ENCODE measurements at places on chromosomes 2 and 18.
A peak's percentile ranks its signal among the peaks of the same experiment; 100 is the strongest.

GRCh38 chr2:127844973-127845372, 13.0 kb downstream of the POLR2D start:
- DNase-seq, result no peak

DNA sequence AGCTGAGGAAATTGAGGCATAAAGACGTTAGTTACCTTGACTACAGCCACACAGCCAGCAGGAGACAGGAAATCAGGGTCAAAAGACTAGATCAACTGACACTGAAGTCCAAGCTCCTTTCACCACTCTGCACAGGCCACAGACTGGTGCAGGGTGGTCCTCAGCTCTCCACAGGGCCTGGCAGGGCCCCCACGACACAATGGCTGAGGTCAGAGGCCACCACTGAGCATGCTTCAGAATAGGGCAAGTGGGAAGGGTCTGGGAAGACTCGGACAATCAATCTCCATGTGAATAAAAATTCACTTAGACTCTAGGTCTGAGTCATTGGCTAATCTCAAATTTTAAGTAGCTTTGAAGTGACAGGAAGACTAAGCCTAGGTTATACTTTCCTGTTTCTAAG, 201.7 kb downstream of the ALK start:
- no peak for DNase-seq

GRCh38 chr2:65215946-65216345, 11.7 kb upstream of the ACTR2 start:
- DNase-seq, result no peak

DNA sequence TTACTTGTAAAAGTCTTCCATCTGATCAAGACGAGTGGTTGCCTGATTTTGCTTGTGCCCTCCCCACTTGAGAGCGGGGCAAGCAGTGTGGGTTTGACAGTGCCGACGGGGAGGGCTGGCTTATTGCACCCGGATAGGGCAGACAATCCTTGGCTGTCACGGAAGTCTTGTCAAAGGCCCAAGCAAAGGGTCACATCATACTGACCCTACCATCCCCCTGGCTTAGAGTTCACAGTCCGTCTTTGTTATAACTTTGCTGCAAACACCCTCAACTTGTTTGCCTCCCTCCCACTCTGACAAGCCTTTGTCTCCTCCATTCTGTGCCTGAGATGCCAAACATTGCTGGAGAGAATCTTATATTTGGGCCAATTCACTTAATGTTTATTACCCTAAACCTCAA, 165.9 kb upstream of the MSH6 start:
- DNase-seq, result no peak

DNA sequence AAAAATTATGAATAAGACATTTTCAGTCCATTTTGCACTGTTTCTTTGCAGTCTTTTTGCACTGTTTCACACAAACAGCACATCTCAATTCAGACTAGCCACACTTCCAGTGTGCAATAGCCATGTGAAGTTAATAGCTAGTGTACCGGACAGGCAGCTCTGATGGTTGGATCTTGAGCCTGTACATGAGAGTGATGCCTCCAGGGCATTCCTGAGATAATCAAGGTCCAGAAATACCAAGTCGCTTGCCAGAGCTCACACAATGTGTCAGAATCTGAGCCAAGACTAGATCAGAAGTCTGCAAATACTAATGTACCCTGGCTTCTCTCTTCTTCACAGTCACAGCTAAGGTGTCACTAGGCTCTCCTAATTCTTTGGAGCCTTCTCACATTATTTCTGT, 180.2 kb downstream of the OSR1 start:
- no peak for DNase-seq

DNA sequence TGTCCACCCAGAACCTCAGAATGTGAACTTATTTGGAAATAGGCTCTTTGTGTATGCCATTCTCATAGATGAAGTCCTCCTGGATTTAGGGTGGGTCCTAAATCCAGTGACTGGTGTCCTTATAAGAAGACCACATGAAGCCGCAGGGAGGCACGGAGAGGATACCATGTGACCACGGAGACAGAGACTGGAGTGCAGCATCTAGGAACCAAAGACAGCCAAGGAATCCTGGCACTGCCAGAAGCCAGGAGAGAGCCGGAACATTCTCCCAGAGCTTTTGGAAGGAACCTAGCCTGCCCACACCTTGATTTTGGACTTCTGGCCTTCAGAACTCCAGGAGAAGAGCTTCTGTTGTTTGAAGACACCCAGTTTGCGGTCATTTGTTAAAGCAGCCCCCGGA, 49.7 kb downstream of the ARL4C start:
- no peak for DNase-seq

GRCh38 chr2:12507295-12507694, 209.4 kb upstream of the TRIB2 start:
- DNase-seq, result no peak

DNA sequence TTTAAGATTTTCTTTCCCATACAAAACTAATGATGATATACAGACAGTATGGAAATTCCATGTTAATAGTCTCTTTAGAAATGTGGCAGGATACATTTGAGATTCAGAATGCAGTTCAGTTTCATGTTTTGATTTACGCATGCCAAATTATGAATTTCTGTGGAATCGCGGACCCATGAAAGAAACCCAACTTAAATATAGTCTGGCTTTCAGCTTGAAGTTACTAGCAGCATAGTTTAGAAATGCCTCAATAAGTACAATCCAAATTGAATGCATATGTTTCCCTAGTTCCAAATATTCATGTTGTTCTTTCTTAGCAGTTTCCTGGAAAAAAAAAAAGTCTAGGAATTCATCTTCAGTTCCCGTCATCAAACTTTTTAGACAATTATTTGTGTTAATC, 164.1 kb upstream of the RASGRP3 start:
- DNase-seq, result no peak

DNA sequence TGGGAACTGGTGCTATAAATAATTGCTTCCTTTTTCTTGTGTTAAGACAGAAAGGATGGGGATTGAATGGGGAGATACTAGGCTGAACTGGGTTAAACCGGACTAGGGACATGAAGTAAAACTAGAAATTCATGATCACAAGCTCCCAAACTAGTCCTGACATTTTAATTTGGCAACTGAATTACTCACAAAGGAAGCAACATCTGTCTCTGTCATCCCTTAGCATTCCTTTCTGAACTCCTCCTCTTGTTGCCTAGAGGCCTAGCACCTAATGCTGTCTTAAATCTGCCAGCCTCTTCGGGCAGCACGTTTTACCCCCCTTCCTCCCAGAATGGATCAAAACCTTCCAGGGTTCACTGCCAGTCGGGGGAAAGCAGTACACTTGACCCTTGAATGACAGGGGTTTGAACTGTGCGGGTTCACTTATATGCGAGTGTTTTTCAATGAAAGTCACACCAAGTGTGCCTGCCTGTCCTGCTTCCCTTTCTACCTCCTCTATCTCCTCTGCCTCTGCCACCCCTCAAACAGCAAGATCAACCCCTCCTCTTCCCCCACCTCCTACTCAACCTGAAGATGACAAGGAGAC, 8.2 kb downstream of the KCTD1 start:
- DNase-seq, result no peak

GRCh38 chr2:150566289-150566688, 78.8 kb upstream of the RND3 start:
- no peak for DNase-seq

DNA sequence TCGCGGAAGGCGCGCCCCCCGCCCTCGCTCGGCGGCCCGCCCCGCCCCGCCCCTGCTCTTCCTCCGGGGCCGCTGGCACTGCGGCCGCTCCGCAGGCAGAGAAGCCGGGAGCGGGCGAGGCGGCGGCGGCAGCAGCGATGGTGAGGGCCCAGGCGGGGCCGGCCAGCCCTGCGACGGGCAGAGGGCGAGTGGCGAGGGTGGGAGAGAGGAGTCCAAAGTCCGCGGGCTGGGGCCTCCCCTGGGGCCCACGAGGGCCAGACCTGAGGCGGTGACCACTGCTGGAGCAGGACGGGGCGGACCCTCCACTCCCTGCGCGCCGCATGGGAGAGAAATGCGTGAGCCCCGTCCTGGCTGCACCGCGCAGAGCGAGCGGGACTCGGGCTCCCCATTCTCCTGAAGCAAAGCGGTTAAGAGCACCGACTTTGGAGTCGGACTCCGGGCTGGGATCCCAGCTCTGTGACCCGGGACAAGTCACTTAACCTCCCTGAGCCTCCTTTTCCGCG, at the start of gene VAMP5:
Gene VAMP5 (plus strand): TSS at position 78 of the 503 bp plus-strand sequence. CDS start 60 bp downstream, at position 138.
- no peak for DNase-seq

GRCh38 chr2:165692906-165693305, 101.1 kb downstream of the GALNT3 start:
- no peak for DNase-seq

DNA sequence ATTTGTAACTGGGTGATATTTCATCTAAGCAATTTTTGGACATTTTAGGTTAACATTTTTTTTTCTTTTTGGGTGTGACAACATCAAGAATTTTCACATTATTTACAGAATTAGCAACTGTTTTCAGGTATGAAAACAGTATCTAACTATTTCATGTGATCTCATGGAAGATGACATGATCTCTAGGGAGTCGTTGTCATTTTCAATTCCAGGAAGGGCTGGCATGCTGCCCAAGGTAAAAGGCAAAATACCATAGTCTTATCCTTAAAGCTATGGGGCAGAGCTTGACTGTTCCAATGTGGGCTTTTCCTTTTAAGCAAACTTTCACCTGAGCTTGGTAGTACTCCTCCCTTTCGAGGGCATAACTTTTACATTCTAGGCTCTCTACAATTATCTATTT, 443.7 kb downstream of the DSEL start:
- no peak for DNase-seq

GRCh38 chr2:86020984-86021383, 84.7 kb downstream of the POLR1A start:
- DNase-seq, result peak; percentile 42

DNA sequence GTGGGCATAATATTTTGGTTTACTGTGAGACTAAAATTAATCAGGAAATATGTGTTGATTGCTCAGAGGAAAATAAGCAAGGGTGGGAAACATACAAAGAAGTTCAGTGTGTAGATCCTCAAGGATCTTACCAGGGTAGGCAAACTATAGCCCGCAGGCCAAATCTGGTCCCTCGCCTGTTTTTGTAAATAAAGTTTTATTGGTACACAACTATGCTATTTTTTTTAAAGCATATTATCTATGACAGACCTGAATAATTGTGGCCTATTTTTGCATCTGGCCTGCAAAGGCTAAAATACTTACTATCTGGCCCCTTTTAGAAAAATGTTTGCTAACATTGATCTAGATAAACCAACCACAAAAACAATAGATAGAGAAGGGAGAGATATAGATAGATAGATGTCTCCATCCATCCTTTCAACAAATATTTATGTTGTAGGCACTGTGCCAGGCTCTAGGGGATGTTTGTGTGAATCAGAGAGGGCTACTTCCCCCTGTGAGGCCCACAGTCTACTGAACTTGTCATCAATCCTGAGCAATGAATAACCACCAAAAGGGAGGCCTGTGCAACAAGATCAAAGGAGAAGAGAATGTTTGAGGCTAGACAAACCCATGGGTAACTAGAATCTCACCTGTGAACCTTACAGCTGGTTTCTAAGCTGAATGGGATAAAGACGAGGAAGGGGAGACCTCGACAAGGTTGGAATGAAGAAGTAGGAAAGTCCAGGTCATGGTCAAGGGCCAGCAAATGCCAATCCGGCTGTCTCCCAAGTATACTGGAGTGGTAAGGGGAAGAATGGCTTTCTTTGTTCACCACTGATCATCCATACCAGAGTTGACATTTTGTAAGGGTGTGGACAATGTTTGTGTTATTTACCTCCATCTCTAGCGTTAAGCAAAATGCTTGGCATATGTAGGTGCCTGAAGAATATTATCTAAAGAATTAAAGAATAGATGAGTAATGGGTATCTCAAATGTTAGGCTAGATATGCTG, 23.6 kb downstream of the ALPK2 start:
- DNase-seq, result no peak

- no peak for DNase-seq
Measured at GRCh38 chr2:101787097-101787496, 89.6 kb downstream of the MAP4K4 start.

GRCh38 chr18:47040982-47041381, 5.6 kb upstream of the ELOA2 start:
- no peak for DNase-seq

- DNase-seq, result no peak
Measured at GRCh38 chr2:1047485-1047884, 96.8 kb downstream of the SNTG2 start.

All from tibial nerve (tissue), 4 donors.